KG1 (cell line): ENCODE measurements at places on chromosomes 11 and 22.

DNA sequence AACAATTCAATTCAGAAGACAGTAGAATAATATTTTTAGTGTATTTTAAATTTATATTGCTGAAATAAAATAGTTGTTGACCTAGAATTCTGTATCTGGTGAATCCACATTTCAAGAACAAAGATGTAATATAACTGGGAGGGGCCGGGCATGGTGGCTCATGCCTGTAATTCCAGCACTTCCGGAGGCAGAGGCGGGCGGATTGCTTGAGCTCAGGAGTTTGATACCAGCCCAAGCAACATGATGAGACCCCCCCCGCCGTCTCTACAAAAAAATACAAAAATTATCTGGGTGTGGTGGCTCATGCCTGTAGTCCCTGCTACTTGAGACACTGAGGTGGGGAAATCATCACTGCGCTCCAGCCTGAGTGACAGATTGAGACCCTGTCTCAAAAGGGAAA lies 72.6 kb downstream of the CD82 start:
- no peak for DNase-seq

- no peak for DNase-seq
These were observed 606.1 kb downstream of the DLG2 start for GRCh38 chr11:85021058-85021457.

DNA sequence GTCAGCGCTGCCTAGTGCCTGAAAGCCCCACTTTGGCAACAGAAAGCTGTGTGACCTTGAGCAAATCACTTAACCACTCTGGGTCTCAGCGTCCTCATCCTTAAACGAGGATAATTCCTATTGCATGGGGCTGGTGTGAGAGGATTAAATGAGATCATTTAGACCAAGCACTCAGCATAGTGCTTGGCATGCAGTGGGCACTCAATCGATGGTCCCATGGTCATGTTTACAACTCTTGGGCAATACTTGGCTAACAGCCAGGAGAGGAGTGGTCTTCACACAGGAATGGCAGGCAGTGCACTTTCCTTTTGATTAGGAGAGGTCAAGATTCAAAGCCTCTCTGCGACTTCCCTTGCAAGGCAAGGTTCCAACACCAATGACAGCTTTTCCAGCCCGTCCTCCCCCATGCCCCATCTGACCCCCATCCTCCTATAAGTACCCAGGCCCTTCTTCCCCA lies 14.1 kb downstream of the TNKS1BP1 start:
- no peak for DNase-seq

DNA sequence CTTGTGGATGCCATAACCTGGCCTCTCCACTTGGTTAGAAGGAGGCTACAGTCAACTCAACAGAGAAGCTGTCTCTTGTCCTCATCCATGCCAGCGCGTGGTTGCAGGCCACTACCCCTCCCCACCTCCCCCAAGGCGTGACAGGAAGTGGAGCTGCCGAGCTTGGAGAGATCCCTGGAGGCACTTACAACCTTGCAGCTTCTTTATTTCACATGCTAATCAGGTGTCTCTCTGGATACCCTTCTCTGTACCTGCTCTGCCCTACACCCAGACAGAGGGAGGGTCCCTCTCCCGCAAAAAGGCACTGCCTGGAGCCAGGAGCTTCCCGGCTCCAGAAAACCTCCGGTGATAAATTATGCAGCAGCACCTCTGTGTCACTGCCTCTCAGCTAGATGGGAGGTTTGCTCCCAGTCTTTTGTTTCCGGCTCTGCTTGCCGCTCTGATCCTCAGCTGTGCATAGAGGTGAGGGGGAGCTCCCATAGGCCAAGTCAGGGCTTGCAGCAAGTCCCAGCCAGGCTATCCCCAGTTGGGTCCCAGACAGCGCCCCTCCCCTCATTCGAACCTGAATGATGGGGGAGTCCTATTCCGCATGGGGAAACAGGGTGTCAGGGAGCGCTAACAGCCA lies 5.7 kb downstream of the LRP4 start:
- no peak for DNase-seq

- DNase-seq: no peak
These were observed 8.7 kb downstream of the RASD2 start for GRCh38 chr22:35549328-35549727.

GRCh38 chr22:46421267-46421666 lies 85.8 kb downstream of the TRMU start:
- DNase-seq: no peak

DNA sequence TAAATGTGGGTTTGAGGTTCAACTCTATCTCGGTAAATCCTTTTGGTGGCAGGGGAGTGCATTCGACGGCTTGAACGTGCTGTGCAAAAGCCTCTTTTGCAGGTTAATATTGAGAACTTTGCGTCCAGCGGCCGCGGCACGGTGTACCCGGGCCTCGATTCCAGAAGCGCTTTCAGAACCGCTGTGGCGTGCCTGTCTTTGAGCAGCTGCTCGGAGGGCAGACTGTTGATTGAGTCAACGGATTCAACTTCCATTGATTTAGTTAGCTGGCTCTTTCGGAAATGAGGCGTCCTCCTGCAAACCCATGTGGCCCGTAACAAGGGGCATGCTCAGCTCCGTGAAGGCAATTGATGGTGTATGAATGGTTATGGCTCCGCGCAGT lies 1247.8 kb downstream of the BRD1 start:
- no peak for DNase-seq

DNA sequence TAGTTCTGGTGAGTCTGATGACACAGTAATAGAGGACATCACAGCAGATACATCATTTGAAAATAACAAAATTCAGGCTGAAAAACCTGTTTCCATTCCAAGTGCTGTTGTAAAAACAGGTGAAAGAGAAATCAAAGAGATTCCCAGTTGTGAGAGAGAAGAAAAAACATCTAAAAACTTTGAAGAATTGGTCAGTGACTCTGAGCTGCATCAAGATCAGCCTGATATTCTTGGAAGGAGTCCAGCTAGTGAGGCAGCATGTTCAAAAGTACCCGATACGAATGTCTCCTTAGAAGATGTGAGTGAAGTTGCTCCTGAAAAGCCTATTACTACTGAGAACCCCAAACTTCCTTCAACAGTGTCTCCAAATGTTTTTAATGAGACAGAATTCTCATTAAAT lies 38.7 kb downstream of the RTN3 start:
- no peak for DNase-seq

DNA sequence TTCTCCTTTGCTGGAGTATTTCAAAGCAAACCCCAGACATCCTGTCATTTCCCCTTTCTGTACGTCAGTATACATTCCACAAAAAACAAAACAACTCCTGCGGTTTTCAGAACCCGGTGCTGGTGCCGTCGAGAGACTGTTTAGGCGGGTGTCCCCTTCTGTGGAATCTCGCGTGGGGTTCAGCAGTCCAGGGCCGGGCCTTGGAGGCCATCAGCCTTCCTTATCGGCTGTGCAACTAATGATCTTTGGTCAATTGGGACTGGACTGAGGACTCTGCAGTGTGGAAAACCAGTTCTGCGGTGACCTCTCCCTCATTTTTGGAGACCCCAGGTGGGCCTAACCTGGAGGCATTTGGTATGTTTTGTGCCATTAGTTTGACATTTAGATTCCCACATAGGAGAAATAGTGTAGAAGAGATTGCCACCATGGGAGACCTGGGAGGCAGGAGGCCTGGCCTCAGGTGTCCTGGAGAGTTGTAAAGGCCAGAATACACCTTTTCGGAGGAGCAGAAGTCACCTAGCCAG lies 84.4 kb downstream of the TBC1D22A start:
- DNase-seq: no peak

DNA sequence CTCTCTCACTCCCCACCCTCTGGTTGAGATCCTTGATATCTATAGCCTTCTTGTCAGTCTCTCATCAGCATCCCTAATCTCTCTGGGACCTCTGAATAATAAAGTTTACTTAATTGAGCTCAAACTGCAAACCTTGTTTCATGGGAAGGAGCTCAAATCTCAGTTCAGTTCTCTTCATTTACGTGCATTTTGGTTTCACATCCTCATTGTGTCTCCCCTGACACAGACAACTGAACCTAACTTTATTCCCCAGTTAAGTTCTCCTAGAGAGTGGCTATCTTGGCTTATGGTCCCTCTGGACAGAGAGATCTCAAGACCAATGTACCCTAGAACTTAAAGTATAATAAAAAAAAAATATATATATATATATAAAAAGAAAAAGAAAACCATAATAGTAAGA lies 47.3 kb downstream of the NXPE2 start:
- DNase-seq: no peak

DNA sequence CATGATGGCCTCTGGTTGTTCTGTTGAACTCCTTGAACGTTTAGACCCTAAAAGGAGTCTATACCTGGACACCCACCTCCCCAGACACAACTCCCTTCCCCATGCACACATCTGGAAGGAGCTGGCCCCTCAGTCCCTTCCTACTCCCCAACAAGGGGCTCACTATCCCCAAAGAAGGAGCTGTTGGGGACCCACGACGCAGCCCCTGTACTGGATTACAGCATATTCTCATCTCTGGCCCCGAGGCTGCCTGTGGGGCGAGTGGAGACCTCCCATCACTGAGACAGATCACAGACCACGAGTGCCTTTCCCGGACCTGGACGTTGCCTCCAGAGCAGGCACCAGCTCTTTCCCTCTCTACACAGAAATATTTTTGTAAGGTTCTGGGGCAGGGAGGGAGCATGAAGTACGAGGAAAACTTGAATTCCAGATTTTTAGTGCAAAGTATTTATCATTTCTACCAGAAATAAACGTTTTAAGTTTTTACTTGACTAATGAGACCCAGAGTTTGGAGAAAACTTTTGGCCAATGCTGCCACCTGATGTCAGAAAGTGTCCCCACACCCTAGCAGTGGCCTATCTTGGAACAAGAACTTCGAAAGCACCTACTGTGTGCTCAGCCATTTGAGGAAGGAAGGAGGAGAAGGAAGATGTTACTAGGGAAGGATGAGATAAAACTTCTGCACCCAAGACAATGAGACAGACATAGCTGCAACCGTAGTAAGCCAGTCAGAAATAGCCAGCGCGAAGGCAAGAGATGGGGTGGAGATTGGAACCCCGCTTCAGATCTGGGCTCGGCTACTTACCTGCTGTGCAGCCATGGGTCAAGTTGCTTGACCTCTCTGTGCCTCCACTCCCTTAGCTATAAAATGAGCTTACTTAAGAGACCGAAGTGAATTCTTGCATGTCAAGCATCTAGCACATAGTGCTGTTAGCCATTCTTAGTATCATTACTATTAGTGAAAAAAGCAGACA lies 10.2 kb upstream of the POU2F3 start:
- peak; percentile 29 for DNase-seq

GRCh38 chr11:37914859-37915258 lies 1316.8 kb upstream of the RAG2 start:
- no peak for DNase-seq

DNA sequence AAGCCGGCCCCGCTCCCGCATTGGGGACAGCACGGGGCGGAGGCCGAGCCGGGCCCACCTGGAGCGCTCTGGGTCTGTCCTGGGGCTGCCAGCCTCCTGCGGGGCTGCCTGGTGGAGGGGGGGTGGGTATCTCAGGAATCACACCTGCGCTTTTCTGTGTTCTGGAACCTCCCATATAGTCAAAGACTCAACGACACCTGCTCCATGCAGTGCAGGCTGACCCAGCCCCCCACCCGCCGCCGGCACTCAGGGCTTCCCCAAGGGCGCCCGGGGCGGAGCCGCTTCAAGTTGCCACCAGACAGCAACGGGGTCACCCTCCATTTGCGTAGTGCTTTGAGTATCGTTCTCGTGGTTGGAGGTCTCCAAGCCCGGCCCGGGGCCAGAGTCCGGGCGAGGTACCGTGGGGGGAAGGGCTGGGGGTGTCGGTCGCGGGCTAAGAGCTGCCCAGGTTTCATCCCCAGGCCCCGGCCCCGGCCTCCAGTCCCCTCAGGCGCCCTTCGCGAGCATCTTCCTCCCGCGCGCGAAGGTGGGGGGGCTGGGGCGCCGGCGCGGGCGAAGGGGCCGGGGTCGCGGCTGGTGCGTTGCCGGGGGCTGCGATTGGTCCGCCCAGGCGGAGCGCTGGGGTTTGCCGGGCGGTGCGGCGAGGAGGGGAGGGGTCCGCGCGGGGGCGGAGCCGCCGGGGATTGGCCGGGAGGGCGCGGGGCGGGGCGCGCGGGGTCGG lies 6.6 kb downstream of the TSPAN4 start:
- no peak for DNase-seq

- DNase-seq: peak; percentile 51
These were observed 34.8 kb upstream of the CARS1 start for GRCh38 chr11:3091846-3092602.

GRCh38 chr11:120184946-120185705 lies 25.7 kb upstream of the OAF start:
- no peak for DNase-seq

- DNase-seq: peak; percentile 70
These were observed at the start of gene GRAP2 for GRCh38 chr22:39900306-39901227. GRAP2 (plus strand) TSS chr22:39901084; CDS start chr22:39947107, 46,023 bp downstream.

DNA sequence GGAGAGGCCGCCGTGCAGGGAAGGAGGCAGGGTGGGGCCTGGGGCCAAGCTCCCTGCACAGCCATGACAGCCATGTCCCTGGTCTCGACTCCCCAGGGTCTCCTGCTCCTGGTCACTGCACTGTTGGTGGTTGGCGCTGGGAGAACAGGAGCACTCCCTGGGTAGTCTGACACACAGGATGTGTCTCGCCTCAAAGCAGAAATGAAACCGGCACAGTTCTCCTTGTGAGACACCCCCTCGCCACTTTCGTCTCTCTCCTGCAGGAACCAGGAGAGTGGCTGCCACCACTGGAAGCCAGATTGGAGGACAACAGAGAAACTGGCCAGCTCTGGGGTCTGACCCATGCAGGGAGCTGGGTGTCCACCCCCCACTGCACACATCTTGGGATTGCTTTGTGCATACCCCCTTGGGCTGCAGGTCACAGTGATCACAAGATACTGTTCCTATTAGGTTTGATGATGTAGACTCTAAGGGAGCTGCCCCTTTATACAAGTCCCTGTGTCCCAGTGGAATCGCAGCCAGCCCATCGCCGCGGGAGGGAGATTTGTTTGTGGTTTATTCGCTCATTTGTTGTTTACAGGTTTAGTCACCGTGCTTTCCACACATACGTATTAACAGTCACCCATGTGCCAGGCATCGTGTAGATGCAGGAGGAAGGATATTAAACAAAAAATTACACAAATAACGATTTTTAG lies 27.0 kb upstream of the YWHAH start:
- DNase-seq: no peak

DNA sequence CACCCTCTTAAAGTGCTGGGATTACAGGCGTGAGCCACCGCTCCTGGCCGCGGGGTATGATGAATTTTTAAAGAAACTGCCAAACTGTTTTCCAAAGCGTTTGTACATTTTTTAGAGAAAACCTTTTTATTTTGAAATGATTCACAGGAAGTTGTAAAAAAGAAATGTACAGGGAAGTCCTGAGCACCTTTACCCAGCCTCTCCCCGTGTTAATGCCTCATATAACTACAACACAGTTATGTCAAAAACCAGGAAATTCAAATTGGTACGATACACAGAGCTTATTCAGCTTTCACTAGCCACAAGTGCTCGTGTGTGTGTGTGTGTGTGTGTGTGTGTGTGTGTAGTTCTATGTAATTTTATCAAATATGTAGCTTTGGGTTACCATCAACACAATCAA lies 7.0 kb upstream of the FAM118A start:
- DNase-seq: no peak
